ENCODE measurements at places on chromosomes 6 and 20.

- DNase-seq: no peak
Observed at GRCh38 chr6:1146500-1146899, 165.4 kb upstream of the FOXQ1 start.

DNA sequence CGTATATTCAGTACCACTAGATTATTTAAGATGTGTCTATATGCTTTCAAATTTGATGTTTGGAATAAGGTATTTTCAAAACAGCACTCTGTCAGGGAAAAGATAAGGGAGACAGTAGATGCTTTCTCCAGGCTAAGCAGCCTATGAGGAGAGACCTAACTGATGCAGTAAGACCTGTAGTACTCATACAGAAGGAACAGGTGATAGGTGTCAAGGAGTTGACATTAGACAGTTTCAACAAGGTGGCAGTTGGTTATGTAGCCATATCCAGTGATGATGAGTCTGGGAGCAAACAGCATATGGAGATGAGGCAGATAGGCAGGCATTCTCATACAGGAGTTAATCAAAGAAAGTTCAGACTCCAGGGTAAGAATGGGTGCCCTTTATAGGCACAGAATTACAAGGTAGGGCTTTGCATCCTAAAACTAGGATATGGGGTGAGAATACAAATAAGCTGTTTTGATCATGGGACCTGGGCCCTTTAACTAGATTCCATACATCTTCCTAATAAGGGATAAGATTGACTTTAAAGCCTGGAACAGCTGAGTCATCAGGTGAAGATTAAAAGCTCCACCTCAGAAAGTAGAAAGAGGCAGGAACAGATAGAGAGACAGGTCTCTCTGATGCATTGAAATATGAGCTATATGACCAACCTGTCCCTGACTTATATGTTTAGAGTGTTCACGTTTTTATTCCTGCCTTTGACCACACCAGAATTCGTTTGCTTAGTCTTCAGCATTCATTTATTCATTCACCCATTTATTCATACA lies 7.9 kb downstream of the RSPH4A start:
- no peak for DNase-seq

- DNase-seq: no peak
Observed at GRCh38 chr6:30113003-30113759, at the start of gene TRIM31. TRIM31 (minus strand) TSS chr6:30113090; CDS start chr6:30112805, 285 bp downstream.

GRCh38 chr6:126914801-126915200 lies 203.7 kb upstream of the RSPO3 start:
- DNase-seq: no peak

- no peak for DNase-seq
Observed at GRCh38 chr6:143742070-143742954, 64.5 kb downstream of the PHACTR2 start.

DNA sequence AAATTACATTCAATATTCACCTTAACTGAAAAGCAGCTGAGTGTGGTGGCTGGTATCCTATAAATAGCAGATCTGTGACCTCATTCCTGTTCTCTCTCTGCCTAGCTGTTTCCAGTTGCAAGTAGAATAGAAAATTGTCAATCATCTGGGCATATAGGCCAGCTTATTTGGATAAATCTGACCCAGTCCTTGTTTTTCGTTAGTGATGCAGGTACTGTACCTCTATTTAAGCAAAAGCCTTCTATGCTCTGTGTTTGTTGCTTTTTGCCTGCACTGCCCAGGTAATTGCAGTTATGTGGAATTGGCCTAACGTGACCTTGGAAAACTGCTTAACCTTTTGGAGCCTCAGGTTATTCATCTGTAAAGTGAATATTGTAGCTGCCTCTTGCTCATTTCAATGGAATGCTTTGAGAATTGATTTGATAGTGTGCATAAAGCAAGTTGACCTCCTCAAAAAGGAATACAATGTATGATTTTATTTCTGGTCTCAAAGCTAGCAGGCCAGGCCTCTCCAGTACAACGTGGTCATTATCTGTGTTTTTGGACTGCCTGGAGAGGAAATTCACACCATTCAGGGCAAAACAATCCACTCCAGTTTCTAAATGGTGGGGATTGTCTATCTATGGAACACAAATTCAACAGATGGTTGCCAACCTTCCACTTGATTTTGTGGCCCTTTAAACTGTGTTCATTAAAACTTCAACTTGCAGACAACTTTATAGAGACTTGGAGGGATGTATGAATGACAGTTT lies 508.7 kb upstream of the CITED2 start:
- DNase-seq: no peak

DNA sequence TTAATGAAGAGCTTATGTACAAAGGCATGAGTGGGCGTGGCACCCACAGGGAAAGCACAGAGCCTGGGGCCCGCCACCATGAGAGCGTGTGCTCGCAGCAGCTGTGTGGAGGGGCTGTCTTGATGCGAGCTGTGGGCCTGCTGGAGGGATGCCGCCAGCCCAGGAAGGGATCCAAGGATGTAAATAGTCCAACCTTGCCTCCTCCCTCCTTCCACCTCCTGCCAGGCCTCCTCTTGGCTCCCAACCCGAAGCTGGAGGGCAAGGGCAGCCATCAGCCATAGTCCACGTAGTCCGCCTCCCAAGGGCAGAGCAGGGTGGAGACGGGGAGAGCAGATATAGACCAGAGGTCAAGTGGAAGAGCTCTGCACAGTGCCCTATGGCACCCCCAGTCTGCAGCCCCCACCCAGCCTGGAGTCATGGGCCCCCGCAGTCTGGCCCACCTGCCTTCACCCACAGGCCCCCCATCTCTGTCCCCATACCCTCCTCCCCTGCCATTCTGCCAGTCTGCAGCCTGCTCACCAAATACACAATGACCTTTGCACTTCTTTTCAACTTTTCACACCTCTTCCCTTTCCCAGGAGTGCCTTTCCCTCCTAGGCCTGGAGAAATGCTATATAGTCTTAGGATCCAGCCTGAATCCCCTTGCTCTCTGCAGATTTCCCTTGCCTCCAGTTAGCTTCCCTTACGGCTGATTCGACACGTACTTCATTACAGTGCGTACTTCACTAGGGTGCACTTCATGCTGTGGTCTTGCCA lies 77.1 kb downstream of the SHLD1 start:
- DNase-seq: no peak

DNA sequence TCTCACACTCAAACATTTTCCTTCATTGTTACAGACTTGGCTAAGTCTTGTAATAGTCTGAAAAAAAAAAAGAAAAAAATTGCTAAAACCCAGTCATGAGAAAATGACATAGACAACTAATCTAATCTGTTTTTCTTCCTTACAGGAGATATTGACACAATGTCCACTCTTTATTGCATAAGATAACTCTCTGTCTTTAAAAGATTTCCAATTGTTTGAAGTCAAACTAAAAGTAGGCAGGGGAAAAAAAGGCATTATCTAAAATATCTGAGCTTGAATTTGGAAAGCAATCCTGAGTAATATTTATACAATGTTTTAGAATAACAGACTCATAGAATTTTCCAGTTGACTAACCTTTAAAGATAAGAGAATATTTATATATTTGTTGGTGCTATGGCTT lies 233.0 kb upstream of the CEP162 start:
- no peak for DNase-seq

DNA sequence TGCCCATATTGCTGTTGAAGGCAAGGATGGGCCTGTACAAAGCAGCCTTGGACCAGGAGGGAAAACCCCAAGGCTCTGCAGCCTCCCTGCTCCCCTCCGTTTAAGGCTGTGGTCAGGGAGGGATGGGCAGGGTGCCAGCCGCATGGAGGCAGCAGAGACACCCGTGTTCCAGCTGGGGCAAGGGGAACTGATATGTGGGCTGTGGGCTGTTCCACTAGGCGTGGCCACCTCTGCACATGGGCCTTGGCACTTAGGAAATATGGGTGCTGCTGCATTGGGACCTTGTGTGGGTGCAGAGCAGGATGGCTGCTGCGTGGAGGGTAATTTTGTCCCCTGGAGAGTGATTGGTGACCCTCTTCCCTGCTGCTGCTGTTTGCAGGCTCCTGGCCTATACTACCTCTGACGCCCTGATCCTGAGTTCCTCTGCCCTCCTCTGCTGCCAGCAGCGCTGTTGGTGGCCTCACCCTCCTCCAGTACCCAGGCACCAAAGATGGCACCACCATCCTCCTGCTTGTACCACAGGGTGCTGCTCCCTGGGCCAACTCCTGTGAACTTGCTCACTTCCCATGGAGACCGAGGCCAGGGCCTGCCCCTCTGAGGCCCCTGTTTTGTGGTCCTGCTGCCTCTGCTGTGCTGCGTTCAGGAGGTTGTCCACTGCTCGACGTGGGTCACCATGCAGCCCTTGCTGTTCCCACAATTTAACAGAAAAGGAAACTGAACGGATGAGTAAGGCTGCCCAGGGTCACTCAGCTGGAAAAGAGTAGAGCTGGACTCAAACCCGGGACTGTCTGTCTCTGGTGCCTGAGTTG lies 35.3 kb downstream of the PANK2 start:
- DNase-seq: no peak

GRCh38 chr20:61896058-61896961 lies 169.4 kb downstream of the TAF4 start:
- DNase-seq: peak; percentile 42

DNA sequence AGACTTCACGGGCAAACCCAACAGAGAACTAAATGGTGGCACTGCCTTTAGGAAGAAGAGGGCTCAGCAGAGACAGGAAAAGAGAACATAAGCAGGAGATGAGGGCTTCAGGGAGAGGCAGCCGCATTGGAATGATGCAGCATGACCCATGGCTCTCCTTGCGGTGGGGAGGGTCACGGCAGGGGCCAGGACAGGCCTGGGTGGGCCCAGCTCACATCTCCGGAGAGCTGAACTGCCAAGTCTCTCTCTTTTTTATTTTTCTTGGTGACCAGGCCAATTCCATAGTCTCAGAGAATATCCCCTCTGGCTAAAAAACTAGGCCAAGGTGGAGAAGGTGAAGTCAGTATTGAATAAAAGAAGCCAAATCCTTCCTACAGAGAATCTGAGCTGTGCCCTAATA lies 77.5 kb upstream of the TRAF3IP2 start:
- DNase-seq: no peak

- no peak for DNase-seq
Observed at GRCh38 chr6:100484474-100484873, 19.8 kb upstream of the SIM1 start.

DNA sequence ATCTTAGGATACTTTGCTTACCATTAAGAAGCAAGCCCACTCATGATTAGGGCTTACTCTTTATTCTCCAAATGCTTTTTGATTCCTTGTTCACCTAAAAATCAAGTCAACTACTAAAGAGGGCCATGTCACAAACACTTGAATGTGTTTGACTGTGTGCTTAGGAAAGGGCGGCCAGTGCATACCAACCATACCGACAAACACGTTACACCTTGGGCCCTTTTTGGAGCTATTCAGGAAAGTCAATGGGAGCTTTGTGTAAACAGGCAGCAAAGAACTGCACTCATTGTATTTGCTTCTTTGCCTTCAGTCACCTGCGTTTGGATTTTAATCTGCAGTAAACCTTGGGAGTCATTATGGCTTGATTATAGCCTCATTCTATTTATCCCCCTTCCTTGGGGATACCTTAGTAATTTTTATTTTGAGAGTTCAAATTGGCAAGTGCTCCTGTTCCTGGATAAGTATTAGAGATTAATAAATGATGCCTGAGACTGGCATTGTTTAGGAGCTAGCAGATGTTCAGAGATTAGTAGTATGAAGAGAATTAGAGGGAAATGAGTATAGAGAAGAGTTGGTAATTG lies 102.6 kb upstream of the HDGFL1 start:
- DNase-seq: no peak

DNA sequence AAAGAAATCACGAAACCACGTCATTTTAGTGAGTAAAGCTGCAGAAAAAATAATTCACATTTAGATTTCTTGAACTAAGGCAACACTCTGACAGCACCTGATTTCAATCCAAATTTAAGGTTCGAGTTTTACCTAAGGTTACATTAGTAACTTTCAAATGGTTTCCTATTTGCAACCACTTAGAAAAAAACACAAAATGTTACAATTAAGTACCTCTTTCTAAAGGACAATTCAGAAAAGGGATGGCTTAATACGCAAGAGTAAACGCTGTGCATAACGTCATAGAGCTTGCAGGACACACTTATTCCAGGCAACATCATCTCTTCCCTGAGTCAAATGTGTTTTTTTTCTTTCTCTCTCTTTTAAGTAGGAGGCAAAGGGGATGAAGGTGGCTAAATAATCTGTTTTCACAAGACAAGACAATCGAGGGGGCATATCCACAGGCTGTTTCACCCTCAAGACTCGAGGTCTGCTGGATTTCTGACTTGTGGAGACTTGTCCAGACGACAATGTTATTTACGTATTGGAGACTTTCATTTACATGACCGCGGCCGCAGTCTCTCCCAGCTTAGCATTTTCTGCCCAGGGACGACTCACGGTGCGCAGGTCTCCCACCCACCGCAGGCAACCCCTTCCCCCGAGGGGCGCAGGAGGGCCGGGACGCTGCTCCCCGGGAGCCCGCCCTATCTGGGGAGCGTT lies 86.0 kb downstream of the SESN1 start:
- no peak for DNase-seq

DNA sequence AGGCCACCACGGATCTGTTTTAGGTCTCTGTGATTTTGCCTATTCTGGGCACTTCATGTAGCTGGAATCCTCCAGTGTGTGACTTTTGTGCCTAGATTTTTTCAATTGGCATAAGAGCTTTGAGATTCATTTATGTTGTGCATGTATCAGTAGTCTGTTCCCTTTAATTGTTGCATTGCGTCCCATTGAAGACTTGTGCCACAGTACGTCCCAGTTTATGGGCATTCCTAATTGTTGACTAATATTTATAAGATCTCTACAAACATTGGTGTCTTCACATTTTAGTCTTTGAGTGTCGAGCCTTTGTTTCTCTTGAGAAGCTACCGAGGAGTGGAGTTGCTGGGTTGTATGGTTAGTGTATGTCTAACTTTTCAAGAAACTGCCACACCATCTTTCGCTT lies 704 bp upstream of the FAM210B start:
- no peak for DNase-seq

DNA sequence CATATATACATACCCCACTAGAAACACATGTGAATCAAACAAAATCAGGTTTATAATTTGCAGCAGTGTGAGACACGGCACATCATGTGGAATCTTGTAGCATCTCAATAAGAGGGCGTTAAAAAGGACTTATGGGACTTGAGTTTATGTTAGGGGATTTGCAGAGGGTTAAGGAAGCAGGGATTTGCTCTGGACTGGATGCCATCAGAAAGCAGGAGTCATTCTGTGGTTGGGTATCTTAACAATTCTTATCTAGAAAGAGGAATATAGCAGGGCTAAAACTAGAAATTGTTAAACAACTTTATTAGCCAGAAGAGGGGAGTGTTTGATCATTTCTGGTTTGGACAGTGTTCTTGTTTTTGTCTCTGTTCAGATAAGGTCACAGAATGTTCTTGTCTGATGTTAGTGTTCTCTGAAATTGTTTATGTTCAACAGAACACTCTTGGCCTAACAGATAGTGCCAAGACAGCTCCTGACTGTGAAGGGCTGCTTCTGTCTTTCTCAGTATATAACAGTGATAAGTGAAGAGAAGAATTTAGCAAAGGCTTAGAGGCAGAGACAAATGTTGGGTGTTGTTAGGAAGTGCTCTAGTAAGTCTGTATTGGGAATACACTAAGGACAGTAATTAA lies 39.2 kb downstream of the LIN28B start:
- DNase-seq: no peak

DNA sequence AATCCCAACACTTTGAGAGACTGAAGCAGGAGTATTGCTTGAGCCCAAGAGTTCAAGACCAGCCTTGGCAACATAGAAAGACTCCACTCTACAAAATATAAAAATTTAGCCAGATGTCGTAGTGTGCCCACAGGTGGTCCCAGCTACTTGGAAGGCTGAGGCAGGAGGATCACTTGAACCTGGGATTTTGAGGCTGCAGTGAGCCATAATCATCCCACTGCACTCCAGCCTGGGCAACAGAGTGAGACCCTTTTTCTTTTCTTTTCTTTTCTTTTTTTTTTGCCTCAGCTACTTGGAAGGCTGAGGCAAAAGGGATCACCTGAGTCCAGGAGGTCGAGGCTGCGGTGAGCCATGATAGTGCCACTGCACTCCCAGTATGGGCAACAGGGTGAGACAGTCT lies 17.9 kb downstream of the FASTKD5 start:
- no peak for DNase-seq
